Lower leg skin (tissue), 4 donors: ENCODE measurements at places on chromosomes 16 and 17. TPM values are rescaled to one million over a fixed set of nuclear protein-coding genes. Genes with fewer than 3 reads are reported as not detected.
A peak's percentile ranks its signal among the peaks of the same experiment; 100 is the strongest.

- DNase-seq = peak; percentile 87
Observed at GRCh38 chr16:88804552-88805339, 1.2 kb downstream of the CDT1 start.

DNA sequence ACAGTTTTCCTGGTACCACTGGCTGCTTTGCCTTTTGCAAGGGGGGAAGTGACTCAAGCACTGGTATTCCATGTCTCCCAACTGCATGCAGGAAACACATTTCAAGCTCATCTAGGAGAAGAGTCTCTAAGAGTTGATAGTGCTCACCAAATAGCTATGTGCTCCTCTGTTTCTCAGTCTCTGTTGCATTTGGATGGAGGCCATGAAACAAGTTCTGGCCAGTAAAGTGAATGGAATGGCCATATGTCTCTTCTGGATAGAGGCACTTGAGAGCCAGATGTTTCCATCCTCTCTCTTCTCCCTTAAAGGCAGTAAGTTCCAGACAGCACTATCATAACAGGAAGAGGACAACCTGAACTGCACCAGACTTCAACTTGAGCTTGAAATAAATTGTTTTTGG is 60.6 kb downstream of the C16orf82 start:
- no peak for DNase-seq

Gene KIF2B
- not detected for total RNA-seq

DNA sequence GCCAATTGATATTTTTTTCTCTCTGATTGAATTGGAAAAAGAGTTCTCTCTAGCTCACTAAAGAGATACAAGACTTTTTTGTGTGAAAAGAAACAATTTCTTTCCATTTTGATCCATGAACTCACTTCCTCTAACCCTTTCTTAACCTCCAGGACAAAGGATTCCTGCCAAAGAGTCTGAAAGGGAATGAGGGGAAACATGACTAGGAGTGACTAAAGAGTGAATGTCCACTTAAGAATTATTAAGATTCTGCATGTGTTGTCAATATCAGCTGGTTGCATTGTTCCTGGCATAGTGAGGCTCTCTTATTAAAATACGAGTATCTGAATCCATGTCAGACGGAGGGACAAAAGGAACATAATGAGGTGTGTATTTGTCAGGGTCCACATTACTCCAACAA is 344.7 kb downstream of the GRIN2A start:
- no peak for DNase-seq

GRCh38 chr17:75238684-75239191 is 22.7 kb downstream of the GGA3 start:
- no peak for DNase-seq
